Activated CD4-positive, alpha-beta T cell treated with anti-CD3 and anti-CD28 coated beads for 48 hours (primary cell): ENCODE measurements at places on chromosomes 2 and 18.
A peak's percentile ranks its signal among the peaks of the same experiment; 100 is the strongest.

DNA sequence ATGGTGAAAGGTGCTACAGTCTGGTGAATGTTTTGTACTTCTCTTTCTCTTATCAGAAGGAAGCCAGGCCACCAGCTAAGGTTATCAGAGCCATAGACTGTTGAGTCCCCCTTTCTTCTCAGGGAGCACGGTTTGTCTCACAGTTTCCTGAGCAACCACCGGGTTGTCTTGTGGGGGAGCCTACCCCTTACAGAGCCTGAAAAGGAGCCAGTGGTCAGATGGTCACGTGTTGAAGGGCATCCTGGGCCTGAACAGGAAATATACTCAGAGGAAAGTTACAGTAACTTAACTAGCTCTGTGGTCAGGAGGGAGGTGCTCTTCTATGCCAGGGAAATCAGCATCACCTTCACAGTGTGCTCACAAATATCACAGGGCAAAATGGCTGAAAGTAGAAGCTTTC, 11.6 kb downstream of the CD28 start:
- DNase-seq = peak; percentile 65

DNA sequence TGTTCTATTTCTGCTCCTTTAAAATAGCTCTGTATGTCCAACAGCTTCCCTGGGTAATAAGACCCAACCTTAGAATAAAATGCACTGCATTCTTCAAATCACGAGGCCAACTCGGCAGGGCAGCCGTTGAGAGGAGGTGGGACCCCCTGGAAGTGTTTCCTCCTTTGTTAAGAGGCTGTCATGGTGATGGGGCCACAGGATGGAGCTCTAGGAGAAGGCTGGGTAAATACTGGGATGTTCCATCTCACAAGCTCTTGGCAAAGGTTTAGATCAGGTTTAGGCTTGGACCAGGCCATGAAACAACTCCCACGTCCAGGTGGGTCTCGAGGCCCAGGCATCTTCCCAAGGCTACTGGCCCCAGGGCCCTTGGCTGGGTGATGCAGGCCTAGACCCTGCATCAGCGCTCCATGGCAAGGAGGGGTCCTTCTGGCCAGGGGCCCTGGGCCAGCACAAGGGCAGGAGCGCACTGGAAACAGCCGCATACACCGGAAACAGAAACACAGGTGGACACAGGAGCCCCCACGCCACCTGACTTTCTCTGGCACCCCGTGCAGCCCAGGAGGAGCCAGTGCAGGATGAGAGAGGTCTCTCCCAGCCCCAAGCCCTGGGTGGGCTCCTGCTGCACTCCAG, 38.8 kb upstream of the OTOS start:
- no peak for DNase-seq

GRCh38 chr2:159557437-159558034, 58.8 kb downstream of the BAZ2B start:
- DNase-seq = no peak

DNA sequence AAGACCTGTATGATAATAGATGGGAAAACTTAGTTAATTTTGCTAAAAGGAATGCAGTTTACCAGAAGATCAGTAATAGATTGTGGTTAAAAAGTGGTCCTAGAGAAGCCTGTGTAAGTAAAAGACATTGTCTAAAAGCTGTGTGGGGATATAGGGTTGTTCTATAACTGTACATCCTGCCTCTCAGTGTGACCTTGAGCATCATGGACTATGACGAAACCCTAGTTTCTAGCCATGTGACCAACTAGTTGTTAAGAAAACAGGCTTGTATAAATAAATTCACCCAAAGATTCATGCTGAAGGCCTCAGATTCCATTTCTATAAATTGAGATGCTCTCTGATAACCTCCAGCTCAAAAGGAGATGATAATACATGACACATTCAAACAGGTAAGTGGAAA, 160.7 kb downstream of the IKZF2 start:
- DNase-seq = no peak

DNA sequence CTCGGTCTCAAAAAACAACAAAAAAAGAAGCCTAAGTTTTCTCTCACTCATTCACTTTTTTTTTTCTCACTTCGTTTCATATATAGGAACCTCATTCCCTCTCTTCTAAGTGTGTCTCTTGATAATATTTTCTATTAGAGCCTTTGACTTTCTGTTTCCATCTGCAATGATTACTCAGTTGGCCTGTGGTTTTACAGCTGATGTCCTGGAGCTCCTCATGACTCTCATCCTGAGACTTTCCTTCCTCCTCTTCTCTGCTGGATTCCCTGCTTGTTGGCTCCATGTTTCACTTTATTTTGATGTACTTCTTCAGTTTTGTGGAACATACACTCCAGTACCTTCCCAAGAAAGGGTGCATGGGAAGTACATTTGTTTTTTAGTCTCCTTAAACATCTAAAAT, 154.2 kb upstream of the GATA6 start:
- no peak for DNase-seq

GRCh38 chr2:172848519-172848918, 112.9 kb downstream of the RAPGEF4 start:
- no peak for DNase-seq

GRCh38 chr2:127984551-127984950, 43.3 kb downstream of the SAP130 start:
- no peak for DNase-seq

GRCh38 chr2:25895018-25895417, 16.7 kb upstream of the ASXL2 start:
- DNase-seq = no peak

DNA sequence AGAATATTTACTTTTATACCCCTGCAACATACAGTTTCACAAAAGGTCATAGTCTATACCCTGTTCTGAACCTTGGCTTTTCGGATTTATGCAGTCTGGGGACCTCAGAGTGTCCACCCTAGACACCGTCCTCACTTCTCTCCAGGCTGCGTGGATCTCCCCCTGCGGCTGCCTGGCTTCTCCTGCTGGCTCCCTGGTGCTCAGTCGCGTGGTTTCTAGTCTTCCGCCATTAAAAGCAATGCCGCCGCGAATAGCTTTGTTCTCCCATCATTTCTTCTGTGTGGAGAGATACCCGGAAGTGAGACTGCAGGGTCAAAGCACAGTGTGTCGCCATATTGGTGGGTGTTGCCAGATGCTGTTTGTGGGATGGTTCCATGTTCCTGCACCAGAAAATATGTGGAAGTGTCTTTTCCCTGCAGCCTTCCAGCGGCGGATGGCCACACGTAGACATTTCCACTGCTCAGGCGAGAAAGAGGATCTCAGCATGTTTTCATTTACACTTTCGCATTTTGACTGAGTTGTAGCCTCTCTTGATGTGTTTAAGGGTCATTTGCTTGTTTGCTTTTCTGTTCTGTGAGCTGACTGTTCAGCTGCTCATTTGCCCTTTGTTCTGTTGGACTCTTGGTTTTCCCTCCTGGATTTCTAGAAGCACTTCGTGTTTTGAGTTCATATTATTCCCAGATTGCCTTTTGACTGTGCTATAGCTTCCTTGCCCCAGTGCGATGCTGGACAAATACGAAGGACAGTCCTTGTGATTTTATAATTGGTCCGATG, 22.9 kb upstream of the ASB1 start:
- no peak for DNase-seq

DNA sequence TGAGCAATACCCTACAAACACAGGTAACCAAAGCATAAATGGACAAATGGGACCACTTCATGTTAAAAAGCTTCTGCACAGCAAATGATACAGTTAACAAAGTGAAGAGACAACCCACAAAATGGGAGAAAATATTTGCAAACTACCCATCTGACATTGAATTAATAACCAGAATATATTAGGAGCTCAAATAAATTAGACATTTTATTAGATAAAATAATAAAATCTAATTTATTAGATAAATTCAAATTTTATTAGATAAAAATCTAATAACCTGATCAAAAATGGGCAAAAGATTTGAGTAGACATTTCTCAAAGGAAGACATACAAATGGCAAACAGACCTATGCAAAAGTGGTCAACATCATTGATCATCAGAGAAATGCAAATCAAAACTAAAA, 35.8 kb upstream of the KCNH7 start:
- DNase-seq = no peak

DNA sequence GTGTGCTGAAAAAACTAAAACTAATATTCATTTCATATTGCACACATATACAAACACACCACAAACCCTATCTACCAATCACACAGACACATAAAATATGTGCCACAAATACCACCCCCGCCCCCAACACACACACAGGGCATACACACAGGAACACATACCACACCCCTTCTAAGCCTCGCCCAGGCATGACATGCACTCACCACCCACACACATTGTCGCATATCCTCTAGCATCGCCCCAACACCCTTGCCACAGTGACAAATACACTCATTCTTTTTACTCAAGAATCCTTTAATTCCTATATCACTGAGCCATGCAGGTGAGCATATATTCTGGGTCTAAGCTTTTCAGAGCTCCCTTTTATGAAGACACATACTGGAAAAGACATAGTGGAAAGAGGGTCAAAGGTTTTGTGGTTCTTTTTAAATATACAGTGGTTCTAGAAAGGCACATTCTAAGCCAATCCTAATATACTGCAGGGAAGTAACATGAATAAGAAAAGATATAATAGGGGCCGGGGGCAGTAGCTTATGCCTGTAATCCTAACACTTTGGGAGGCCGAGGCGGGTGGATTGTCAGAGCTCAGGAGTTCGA, 24.5 kb upstream of the LCLAT1 start:
- DNase-seq = peak; percentile 91

- no peak for DNase-seq
Measured at GRCh38 chr18:23154823-23155500, 19.7 kb downstream of the CABLES1 start.

DNA sequence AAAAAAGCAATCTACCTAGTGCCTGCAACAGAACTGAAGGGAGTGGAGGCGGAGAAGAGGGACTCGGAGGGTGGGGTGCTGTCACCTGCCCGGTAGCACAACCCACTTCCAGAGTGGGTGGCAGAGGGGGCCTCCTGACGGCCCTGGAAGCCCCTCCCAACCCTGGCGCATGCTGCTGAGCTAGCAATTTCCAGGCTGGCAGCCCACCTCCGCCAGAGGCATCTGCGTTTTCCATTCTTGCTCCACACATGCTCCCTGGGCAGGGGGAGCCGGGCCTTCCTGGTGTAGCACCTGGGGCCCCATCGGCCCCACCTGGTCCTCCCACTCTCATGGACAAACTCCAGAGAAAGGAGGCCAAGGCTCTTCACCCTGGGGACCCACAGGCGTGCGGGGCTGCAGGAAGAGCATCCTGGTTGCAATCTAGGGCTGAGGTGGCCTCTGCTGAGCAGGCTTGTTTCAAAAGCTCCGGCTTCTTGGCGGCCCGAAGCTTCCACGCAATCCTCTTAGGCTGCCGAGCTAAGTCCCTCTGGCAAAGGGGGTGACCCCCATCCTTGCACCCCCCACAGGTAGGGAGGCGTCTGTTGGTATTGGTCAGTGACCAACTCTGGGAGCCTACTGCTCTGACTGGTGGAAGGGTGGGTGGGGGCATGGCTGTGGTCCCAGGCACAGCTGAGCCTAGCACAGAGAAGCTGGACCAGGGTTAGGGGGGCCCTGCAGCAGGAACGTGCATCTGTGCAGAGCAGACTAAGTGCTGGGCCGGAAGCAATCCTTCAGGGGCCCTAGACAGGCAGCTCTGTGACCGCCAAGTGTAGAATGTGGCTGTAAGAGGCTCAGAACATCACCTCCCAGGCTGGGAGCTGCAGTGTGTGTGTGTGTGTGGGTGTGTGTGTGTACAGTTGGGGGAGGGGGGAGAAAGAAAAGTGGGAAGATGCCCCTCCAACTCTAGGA, 2.6 kb downstream of the HS6ST1 start:
- peak; percentile 11 for DNase-seq

DNA sequence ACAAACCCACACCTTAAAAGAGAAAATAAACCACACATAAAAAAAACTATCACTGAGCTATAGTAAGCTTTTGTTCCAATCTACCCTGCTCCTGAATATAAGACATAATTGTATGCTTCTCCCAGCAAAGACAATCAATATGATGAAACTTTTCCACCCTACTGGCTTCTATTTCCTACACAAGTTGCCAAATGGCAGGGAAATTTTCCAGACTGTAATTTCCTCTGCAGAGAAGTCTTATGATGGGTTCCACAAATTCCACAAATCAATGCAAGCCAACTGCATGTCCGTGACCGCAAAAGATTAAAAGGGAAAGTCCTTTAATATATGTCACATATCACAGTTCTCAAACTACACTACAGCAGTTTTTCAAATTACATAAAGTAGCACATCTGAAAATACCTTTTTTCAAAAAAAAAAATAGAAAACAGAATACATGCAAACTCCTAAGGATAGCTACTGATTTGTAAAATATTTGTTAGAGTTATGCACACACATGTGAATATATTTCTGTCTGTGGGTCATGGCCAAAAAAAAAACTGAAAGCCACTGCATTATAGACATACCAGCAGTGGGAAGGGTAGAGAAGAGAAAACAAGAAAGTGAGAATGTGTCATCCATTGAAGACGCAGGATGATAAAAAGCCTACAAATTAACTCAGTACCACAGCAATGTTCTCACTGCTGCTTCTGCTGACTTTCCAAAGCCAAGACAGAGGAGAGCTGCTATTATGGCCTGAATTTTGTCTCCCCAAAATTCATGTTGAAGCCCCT, 61.4 kb downstream of the RPL31 start:
- DNase-seq = no peak

DNA sequence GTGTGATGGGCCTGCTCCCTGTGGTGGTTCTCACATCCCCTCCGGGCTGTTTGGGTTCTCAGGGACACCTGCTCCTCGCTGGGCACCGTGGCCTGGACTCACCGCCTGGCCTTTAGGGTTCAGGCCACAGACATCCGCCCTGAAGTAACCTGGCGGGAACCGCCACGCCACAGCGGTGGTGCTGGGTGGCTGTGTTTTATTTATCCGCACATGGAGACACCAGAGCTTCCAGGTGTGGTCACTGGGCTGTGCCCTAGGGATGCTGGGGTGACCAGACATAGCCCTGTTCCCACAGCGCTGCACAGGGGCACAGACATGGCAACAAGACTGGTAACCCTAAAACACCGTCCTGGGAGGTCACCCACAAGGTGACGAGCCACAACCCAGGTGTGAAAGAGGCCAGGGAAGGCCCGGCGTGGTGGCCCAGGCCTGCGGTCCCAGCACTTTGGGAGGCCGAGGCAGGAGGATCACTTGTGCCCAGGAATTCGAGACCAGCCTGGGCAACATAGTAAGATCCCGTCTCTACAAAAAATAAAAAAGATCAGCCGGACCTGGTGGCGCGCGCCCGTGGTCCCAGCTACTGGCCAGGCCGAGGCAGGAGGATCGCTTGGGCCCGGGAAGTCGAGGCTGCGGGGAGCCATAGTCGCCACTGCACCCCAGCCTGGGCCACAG, 649 bp upstream of the HSBP1L1 start:
- DNase-seq = no peak

- DNase-seq = no peak
Measured at GRCh38 chr2:124080281-124081153, 55.4 kb downstream of the CNTNAP5 start.

- DNase-seq = no peak
Measured at GRCh38 chr2:179580378-179581146, 280.9 kb downstream of the ZNF385B start.

GRCh38 chr2:16055848-16056580, 115.7 kb downstream of the MYCN start:
- DNase-seq = no peak

- DNase-seq = no peak
Measured at GRCh38 chr18:13394801-13395200, 176.2 kb downstream of the LDLRAD4 start.

GRCh38 chr2:78845664-78846185, 179.8 kb upstream of the REG3G start:
- no peak for DNase-seq

- DNase-seq = no peak
Measured at GRCh38 chr2:48754874-48755273, 650 bp downstream of the LHCGR start.
